ENCODE measurements at places on chromosomes 7 and 10.

DNA sequence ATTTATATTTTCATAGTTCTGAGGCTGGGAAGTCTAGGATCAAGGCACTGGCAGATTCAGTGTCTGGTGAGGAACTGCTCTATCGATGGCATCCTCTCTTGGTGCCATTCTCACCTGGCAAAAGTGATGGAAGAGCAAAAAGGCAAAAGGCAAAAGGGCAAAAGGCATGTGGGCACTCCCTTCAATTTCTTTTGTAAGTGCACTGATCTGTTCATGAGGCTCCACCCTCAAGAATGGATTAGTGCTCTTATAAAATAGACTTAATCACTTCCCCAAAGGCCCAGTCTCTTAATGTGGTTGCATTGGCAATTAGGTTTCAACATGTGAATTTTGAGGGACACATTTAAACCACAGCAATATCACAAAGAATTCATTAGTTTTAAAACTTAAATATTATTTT is 16.1 kb downstream of the TAS2R60 start:
- no peak for DNase-seq

GRCh38 chr10:58433571-58433970 is 48.4 kb downstream of the TFAM start:
- no peak for DNase-seq

GRCh38 chr7:30752979-30753378 is 1.0 kb downstream of the INMT start:
- DNase-seq = peak; percentile 17

DNA sequence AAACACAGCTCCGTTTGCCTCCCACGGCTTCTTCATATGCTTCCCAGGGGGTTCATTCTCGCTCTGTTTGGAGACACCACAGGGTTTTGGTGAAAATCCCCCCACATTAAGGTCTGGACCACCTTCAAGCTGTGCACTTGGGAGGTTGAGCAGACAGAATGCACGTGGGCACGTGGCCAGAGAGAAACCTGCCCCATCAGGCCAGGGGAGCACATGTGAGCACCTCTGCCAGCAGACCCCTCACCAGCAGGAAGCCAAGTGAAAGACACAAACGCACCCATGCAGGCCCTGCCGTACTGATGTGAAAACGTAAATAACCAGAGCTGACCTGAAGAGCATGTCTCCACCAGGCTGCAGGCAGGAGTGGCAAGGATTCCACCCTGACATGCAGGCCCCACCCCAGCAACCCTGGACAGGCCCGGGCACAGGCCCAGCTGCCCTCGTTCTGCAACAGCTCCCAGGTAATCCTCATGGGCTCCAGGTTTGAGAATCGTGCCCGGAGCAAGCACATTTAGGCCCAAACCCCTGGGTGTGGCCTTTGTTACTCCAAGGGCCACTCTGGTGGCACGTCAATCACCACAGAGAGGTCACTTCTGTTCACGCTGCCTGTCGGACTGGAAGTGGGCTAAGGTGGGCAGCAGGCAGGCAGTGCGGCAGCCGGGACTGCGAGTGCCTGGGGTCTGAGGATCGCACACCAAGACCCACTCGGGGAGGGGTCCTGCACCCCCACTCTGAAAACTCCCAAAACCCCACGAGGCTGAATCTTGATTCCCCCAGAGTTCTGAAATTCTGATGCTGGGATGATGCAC is 184.4 kb downstream of the PTPRN2 start:
- no peak for DNase-seq

DNA sequence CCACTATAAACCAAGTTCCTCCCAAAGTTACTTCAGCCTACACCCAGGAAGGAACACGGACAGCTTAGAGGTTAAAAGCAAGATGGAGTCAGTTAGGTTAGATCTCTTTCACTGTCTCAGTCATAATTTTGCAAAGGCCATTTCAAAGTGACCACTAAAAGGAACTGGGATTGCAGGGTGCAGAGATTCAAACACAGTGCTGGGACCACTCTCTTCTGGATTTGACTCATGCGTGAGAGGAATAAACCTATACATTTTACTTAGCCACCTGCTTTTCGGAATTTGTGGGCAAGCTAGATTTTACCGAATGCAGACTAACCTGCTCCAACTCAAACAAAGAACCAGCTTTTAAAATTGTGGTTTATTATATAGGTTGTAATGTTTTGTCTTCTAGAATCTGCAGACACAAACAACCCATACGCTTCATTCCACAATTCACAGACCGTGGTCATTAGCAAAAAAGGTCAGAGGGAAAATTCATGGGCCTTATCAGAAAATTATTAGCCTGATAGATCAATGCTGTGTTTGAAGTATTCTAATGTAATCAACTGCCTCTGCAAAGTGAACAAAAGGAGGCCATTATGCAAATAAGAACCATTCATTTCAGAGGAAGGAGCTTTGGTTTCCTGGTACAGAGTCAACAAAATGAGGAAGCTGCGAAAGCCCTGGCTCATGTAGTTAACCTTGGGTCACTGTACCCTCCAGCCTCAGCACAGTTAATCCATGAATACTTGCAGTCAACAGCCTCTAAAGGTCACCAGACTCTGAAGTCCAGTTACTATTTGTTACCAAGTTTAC is 342.7 kb upstream of the KLF6 start:
- DNase-seq = no peak

DNA sequence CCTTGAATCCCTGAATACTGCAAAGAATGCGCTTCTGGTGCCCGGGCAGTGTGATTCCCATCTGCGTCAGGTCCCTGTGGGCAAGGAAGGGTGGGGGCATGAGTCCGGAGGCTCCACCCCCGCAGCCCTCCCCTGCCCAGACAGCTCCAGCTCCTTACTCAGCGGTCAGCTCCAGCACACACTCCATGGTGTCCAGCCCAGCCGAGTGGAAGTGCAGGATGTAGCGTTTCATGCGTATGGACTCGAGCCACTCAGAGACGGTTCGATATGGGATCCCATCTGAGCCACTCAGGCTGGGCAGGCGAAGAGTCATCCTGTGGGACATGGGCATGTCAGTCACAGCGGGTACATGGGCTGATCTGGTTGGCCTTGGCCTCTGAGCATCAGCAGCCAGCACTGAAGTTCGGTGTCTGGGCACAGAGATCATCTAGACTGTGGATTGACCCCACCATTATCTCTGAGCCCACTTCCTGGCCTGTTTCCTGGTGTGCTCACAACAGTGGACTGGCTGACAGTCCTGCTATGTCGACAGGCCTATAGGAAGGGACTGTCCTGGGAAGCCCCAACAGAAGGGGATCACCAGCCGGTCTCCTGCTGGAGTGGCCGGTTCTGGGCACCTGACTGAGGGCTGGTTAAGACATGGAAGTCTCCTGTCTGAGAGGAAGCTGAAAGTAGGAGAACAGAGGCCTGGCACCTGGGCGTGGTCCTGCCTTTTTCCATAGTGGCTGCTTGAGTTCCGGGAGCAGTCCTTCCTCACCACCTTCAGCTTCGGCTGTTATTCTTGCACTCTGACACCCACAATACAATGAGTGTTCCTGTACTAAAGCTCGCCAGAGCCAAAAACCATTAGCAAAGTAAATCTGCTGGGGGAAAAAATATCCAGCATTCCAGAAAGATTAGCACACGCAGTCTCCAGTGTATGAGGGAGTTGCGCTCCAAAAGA is 10.6 kb downstream of the ZYX start:
- peak; percentile 87 for DNase-seq

DNA sequence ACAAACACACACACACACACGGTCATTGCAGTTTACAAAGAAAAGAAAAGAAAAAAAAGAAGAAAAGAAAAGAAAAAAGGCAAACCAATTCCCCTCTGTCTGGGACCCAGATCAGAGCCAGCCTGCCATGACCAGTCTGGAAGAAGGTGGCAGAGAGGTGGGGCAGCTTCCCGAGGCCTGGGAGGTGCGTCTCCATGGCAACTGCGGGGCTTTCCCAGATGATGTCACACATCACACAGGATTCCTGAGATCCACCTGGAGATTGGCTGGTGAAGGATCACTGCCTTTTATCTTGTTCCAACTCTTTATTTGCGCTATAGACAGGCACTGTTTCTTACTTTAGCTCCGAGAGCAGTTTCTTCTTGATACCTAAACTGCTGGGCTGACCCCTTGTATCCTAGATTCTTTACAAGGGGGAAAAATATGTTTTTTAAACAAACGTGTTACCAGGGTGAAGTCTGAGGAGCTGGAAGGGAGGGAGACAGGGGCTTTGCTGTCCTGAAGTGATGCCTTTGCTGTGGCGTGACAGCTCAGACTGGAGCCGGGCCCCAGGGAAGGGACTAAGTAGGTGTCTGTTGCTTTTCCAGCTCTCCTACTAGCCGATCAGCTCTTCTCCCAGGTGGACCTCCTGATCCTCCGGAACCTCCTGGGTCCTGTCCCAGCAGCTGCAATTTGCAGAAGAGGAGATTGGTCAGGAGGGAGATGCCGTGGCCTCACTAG is 298.5 kb downstream of the KLF6 start:
- DNase-seq = peak; percentile 67
